ENCODE measurements at places on chromosomes 2 and 18.

DNA sequence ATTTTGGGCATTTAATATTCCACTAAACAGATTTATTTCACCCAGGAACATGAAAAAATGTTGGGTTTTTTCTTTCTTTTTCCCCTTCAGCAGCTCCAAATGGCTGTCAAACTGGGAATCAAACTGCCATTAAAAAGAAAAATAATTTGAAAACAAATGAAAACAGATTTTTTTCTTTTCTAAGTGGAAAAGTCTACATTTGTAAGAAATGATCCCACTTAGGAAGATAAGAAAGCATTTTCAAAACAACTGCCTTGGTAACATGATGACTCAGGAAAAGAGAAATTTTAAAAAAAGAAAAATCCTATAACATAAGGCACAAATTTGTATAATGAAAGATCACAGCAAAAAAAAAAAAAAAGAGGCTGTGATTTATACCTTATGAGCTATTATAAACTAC lies 20.0 kb downstream of the ZNF521 start:
- DNase-seq = no peak

DNA sequence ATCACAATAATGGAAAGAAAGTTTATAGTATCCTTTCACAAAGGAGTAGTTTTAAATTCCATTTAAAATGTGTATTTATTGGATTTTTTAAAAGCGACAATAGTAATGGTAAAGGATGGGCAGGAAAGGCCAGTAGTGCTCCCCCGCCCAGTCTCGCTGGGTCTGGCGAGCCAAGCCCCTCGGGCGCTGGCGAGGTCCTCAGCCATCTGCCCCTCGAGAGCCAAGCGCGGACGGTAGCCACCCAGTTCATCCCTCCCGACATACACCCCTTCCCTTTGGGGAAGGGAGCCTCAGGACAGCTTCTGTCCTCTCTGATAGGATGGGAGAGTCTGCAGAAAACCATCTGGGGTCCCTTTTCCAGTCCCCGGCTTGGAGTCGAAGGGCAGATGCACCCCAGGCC lies 45.2 kb downstream of the BOLA3 start:
- DNase-seq = no peak

DNA sequence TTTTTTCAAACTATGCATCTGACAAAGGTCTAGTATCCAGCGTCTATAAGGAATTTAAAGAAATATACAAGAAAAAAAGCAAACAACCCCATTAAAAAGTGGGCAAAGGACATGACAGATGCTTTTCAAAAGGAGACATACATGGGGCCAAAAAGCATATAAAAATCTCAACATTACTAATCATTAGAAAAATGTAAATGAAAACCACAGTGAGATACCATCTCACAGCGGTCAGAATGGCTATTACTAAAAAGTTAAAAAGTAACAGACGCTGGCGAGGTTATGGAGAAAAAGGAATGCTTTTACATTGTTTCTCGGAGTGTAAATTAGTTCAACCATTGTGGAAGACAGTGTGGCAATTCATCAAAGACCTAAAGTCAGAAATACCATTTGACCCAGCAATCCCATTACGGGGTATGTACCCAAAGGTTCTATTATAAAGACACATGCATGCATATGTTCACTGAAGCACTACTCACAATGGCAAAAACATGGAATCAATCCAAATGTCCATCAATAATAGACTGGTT lies 643.1 kb upstream of the LRRTM1 start:
- DNase-seq = no peak

DNA sequence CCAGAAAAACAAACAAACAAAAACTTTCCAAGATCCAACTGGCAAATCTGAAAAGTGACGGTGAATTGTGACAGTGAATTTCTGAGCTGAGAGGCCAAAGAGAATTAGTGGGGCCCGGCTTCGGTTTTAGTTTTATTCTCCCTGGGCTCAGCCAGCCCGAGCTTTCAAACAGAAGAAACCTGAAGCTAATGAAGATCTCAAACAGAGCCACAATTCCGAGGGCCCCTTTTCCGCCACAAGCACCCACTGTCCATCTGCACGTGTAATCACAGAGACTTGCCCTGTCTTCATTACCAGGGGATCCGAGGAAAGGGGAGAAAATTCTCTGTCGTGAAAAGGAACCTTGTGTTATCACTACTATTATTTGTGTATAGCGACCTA lies 4.2 kb upstream of the ONECUT2 start:
- DNase-seq = no peak

DNA sequence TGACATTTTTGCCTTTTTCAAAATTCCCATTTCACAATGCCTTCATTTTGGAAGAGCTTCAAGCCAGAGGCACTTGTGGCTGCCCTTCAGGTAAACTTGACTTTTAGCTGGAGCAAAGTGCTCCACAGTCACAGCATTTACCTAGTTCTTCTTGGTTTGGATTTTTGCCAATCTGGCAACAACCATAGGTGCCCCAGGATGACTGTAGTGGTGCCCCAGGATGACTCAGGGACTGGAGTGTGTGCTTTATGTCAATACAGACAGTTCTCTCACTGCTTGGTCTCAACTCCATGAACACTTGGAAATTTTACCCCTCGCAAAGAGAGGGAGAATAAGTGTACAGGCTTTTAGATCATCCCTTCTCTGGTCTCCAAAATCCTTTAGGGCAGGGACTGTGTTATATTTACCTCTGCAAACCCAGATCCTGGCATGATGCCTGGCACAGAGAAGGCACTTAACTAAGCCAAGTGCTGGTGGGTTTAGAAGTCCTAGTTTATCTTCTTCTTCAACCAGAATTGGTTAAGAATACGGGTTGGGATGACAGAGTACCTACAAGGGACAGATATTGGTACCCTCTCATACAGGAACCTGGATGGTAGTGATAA lies 15.3 kb upstream of the PTPN4 start:
- DNase-seq = no peak

DNA sequence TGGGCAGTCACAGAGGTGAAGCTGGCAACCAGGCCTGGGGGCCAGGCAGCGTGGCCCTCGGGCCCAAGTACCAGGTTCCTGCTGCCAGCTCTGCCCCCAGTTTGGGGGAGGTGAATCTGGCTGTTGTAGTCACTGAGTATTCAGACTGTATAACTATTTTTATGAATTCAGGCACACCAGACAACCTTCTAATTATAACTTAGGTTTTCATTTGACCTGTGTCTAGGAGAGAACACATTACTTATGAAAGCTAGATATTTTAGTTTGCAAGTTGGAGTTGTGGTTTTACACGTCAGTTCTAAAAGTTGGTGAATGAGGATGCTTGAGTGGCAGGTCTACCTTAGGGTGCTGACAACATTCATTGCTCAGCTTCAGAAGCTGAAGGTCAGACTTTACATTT lies 71.7 kb downstream of the LIMS1 start:
- DNase-seq = no peak

GRCh38 chr2:218228366-218229090 lies 11.5 kb downstream of the ARPC2 start:
- DNase-seq = no peak

GRCh38 chr18:11251891-11252270 lies 102.5 kb upstream of the PIEZO2 start:
- no peak for DNase-seq

DNA sequence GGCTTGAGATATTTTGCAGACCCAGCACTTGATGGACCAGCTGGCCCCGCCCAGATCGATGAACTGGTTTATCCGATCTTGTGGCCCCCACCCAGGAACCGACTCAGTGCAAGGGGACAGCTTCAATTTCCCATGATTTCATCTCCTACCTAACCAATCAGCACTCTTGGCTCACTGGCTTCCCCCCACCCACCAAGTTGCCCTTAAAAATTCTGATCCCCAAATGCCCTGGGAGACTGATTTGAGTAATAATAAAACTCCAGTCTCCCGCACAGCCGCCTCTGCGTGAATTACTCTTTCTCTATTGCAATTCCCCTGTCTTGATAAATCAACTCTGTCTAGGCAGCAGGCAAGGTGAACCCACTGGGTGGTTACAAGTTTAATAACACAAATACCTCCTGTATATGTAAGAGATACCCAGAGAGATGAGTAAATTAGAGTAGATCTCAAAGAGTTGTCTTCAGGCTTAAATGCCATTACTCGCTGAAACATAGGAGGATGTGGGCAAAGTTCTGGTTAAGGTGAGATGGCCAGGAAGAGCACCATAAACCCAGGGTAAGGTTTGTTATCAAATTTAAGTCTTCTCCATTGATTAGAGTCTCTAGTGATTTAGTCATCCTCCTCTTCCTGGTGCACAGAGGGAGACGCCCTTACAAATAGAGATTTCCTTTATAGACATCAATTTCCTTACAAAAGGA lies 222.8 kb downstream of the ARL4C start:
- DNase-seq = no peak

DNA sequence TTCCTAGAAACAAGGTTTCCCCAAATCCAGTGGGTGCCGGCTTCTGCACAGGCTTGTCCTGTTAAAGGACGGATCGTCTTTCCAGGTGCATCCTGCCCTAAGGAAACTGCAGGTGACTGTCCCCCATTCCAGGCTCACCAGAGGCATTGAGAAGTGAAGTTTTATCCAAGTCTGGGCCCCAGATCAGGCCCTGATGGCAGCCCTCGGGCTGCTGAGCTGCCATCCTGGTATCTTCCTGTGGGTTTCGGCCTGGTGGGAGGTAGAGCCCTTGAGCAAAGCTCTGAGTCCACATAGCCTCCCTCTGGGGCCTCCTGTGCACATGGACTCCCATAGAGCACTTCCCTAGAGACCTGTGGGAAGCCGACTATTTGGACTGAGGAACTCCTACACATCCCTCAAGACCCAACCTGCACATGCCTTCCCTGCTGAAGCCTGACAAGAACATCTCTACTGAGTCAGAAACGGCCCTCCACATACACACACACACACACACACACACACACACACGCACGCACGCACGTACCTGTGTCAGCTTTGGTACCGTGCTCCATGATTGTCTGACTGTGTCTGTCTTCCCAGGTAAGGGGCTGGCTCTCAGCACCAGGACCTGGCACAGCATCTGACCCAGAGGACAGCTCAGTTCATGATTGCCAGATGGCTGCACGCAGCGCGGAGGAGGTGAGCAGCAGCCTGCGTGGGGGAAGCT lies 16.4 kb downstream of the TNS1 start:
- DNase-seq = no peak

- DNase-seq = no peak
Measured at GRCh38 chr18:58714259-58714658, 43.0 kb downstream of the MALT1 start.

DNA sequence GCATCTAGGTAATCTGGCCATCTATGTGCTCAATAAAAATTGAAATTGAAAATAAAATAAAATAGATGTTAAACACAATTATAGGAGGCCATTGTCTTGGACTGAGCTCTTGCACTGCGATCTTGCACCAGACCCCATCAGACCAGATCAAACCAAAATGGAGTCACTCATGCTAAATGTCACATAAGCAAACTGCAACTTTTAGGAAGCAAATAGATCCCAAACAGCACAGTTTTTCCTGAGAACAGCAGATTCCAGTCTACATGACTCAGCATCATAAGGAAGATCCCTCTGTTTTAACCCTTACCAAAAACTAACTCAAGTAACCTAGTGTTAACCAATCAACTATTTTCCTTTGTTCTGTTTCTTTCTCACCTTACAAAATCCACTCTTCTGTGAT lies 57.7 kb upstream of the LRP1B start:
- no peak for DNase-seq
